Thoracic aorta (tissue), 2 donors: ENCODE measurements at places on chromosomes 11 and 22. TPM values are rescaled to one million over a fixed set of nuclear protein-coding genes. Genes with fewer than 3 reads are reported as not detected.

Gene TRIM49D1
- not detected for total RNA-seq

- H3K4me1 ChIP-seq, result peaks cover 13% of the 10 kb centered on the region
- DNase-seq, result no peak
- no peak overlapping the region for H3K4me3 ChIP-seq
- no peak overlapping the region for H3K27ac ChIP-seq
Measured at GRCh38 chr22:17785185-17786184, 11.2 kb upstream of the BID start.

GRCh38 chr11:127039591-127039990 is 39.0 kb upstream of the KIRREL3 start:
- no peaks in the 10 kb centered on the region for H3K27me3 ChIP-seq
- no peaks in the 10 kb centered on the region for H3K36me3 ChIP-seq
- no peak overlapping the region for H3K27ac ChIP-seq
- H3K4me1 ChIP-seq, result no peaks in the 10 kb centered on the region
- H3K4me3 ChIP-seq, result no peak overlapping the region

- H3K4me1 ChIP-seq, result no peaks in the 10 kb centered on the region
- H3K27me3 ChIP-seq, result no peaks in the 10 kb centered on the region
Measured at GRCh38 chr11:97739932-97740800, 1280.6 kb upstream of the CNTN5 start.

GRCh38 chr11:128394431-128395089 is 192.8 kb downstream of the ETS1 start:
- no peaks in the 10 kb centered on the region for H3K36me3 ChIP-seq
- no peak for DNase-seq
- no peaks in the 10 kb centered on the region for H3K27me3 ChIP-seq
